ENCODE measurements at places on chromosomes 7 and 10.

- DNase-seq: no peak
Observed at GRCh38 chr7:54846273-54846672, 87.3 kb upstream of the SEC61G start.

DNA sequence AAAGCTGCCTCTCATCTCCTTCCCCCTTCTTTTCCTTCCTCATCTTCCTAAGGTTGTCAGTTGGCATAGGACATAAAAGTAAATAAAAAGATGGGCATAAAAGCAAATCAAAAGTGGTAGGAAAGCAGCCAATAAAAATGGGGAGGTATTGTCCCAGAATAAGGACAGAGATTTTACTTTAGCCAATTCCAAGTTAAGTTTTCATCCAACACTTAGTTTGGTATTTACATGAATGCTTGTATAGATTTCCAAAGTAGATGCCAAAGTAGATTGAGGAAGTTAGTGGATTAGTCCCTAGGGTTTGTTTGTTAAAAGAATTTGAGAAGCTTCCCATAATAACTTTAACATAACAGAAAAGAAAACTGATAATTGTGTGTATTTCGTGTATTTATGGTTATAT is 33.7 kb downstream of the HDAC9 start:
- no peak for DNase-seq

DNA sequence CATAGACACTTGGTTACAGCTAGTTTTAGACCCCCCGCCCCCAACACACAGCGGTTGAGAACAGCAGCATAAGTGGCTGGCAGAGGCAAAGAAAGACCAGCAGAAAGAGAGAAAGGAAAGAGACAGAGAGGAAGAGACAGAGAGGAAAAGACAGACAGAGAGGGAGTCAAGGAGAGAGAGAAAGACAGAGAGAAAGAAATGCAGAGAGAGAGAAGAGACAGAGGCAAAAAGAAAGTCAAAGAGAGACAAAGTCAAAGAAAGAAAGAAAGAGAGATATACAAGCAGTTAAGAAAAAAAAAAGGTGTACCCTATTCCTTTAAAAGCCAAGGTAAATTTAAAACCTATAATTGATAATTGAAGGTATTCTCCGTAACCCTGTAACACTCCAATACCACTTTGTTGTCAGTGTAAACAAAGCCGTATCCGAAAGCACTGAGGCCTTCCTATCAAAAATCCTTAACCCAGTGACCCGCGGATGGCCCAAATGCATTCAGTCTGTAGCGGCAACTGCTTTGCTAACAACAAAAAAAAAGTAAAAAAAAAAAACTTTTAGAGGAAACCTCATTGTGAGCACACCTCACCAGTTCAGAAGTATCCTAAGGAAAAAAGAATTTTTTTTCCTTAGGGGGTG is 11.9 kb upstream of the SLC12A9 start:
- no peak for DNase-seq

GRCh38 chr10:9010093-9010492 is 955.6 kb downstream of the GATA3 start:
- no peak for DNase-seq

DNA sequence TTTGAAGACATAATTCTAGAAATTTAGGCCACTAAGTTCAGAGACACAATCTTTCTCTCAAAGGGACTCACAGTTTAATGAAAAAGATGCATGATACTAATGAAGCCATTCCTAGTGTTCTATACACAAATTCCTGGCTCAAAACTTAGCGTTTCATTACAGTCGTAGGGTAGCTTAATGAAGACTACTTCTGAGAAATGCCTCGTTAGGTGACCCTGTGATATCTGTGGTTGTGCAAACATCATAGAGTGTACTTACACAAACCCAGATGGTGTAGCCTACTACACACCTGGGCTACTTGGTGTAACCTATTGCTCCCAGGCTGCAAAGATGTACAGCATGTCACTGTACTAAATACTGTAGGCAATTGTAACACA is 488 bp upstream of the CHCHD3 start:
- no peak for DNase-seq

GRCh38 chr7:65477326-65477725 is 103.7 kb downstream of the ZNF92 start:
- DNase-seq: no peak

DNA sequence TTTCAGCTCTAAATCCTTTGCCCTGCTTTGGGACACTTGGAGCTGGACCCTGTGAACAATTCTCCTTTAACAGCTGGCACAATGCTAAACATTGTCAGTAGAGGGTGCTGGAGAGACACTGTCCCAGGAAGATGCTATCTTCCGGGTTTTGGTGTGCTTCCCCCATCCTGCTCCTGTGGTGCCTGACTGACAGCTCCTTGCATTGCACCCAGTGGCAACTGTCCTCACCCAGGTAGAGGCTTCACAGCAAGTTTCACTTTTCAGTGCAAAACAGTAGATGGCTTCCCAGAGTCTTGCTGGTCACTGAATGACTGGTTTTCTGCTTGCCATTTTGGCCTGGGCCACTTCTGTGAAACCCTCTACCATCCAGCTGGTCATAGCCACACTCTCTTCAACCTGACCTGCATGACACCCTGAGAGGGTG is 77.3 kb downstream of the CDC14C start:
- DNase-seq: no peak

DNA sequence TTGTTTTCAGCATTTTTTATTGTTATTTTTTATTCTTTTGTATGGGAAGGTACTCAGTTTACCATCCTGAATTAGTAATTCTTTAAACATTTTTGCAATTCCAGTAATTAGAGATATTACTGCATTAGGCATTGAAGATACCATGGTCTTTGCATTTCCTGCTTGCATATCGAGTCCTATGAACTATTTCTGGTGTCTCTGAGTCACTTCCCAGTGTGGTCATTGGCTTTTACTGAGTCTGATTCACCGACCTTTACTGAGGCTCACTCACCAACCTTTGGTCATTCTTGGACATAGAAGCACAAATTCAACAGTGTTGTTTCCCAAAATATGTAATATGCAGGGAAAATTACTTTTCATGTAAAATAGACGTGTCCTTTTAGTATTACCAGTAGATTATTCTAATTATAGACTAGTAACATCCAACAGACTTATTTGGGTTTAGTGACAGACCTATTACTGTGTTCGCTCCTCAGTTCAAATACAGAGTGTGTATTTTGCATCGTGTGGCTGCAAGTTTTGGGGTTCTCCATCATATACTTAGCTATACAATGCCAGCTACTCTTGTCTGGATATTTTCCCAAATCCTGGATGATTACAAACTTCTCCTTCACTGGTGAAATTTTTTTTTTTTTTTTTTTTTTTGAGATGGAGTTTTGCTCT is 180.7 kb upstream of the PRSS1 start:
- no peak for DNase-seq

- DNase-seq: no peak
Observed at GRCh38 chr7:138981332-138982203, at the start of gene KIAA1549. Gene KIAA1549, minus strand, starts transcription at chr7:138981389. Its CDS starts 120 bp downstream, at chr7:138981269.

DNA sequence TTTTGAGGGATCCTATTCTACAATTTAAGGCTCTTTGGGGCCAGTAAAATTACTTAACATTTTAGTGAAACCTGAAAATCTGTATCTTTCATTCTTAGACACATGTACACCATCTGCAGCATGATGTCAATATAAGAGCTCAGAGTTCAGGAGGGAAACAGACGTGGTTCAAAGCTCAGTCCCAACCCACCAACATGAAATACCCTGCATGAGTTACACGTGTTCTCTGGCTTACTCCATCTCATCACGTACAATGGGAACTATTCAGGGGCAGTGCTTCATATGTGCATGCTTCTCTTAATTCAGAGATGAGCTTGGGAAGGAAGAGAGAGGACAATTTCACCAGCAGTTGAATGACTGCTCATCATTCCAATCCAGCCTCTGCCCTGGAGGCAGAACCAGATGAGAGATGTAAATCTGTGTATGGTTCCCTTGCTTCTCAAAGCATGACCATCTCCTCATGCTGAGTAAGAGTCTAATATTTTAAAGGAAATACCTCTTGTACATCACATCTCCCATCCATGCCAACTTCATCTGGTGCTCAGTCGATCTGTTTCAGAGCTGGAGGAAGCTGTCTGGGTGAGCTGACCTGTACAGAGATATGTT is 29.0 kb upstream of the ADAM12 start:
- DNase-seq: no peak

DNA sequence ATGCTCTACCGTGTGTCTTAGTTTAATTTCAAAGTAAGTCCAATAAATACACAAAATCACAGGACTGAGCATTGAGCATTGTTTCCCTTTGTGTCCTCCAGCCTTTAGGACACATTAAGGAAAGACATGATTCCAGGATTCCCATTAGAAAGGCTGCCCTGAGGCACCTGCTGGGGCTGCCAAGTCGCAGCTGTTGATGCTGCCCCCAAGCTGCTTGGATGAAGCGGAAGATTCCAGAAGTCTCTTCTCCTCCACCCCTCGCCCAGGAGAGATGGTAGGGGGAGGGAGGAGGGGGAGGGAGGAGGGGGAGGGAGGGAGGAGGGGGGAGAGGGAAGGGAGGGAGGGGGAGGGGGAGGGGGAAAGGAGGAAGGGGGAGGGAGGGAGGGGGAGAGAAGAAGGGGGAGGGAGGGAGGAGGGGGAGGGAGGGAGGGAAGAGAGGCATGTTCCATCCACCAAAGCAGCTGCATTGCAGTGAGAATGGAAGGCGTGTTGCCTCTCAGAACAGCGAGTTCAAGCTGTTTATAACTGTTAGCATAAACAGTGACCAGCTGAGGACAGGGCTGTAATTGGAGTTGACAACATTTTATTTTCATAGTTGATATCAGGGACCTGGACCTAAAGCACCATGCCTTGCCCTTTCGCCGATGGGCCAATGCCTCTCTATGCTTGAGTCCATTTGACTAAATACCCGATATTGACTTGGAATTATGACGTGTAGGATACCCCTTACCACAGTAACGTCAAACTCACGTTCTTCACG is 67.3 kb downstream of the DIP2C start:
- DNase-seq: no peak

- DNase-seq: no peak
Observed at GRCh38 chr10:49001402-49001801, 61.8 kb upstream of the LRRC18 start.

DNA sequence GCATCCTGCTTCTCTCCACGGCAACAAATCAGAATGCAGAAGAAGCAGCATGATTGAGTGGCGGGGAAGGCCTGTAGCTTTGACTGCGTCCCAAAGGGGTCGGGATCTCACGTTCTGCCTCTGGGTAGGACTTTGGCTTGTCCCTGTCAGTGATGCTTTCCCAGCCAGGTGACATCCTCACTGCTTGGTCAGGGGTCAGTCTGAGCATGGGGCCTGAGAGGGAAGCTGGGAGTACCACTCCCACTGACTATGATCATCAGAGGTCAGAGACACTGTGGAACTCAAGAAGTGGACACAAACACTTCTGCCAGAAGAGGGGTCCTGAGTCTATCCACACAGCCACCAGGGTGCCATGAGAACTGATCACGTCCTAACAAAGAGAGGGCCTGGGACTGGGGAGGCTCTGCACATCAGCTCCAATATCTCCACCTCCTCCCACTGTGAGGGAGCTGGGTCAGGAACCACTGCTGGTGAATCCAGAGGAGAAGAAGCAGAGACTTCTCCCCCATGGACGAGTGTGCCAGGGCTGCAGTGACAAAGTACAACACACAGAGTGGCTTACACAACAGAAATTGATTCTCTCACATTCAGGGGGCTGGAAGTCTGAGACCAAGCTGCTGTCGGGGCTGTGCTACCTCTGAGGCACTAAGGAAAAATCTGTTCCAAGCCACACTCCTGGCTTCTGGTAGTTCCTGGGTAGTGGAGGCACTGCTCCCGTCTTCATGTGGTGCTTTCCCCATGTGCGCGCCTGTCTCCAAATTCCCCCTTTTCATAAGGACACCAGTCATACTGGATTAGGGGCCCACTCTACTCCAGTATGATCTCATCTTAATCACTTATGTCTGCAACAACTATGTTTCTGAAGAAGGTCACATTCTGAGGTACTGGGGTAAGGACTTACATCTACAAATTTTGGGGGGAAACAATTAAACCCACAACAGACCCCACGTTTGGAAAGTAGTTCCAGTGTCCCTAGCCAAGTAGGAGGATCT is 131.1 kb downstream of the CYP26A1 start:
- DNase-seq: no peak

- DNase-seq: no peak
Observed at GRCh38 chr10:46541735-46542566, 14.5 kb downstream of the GPRIN2 start.

DNA sequence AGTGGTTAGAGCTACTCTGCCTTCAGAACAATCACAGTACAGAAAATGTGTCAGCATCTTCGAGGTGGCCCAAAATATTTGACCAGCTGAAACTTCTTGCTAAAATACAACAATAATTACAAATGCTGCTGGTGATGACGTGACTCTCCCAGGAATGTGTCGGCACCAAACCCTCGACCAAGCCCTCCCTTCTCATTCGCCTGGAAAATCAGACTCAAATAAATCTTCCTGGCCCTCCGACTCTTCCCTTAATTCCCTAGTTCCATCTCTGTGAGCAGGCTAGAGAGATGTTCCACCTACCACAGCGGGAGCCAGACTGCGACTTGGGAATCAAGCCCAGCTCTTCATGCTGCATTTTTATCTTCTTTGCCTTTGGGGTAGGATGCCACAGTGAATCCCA is 4.1 kb downstream of the PRSS2 start:
- no peak for DNase-seq

DNA sequence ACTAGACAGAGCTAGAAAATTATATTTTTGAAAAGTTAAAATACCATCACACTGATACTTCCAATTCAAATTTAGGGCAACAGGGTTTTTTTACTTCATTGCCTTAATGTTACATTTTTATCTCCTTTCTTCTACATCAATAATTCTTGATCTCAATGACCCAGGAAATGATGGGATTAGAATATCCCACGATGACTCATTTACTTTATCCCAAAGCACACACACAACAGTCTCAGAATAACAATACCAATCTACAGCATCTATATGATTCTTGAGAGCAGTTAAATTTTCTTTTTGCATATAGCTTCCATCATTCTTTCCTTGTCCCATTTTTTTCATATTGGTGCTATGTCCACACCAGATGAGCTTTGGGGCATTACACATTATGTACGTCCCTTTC is 98.4 kb upstream of the EEPD1 start:
- DNase-seq: no peak

DNA sequence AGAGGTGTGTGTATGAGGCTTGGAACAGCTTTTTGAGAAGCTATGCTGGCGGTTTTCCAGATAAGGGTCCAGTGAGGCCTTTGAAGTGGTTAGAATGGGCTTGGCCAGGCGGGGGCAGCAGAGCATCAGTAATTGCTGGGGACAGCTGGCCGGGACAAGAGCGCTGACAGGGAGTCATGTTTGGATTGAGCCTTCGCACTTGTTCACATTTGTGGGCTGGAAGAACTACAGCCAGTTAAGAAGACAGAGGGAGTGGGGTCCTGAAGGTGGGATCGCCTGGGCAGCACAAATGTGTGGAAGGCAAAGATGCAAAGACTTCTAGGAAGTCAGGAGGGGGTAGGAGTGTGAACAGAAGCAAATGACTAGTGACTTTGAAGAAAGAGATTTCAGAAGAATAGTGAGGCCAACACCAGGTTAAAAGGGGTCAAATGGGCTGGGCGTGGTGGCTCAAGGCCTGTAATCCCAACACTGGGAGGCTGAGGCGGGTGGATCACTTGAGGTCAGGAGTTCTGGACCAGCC is 12.7 kb upstream of the SDHAF3 start:
- peak; percentile 90 for DNase-seq

Data from NCI-H2029 treated with DMSO at 0.1 percent for 48 hours (cell line).